GM03348 (cell line): ENCODE measurements at places on chromosomes 11 and 22.

GRCh38 chr11:394034-394857 lies at the start of gene PKP3:
Gene PKP3 (plus strand): TSS chr11:394209. CDS start chr11:394293, 84 bp downstream.
- peak; percentile 37 for DNase-seq

GRCh38 chr11:20037396-20038153 lies 122.7 kb downstream of the DBX1 start:
- no peak for DNase-seq

DNA sequence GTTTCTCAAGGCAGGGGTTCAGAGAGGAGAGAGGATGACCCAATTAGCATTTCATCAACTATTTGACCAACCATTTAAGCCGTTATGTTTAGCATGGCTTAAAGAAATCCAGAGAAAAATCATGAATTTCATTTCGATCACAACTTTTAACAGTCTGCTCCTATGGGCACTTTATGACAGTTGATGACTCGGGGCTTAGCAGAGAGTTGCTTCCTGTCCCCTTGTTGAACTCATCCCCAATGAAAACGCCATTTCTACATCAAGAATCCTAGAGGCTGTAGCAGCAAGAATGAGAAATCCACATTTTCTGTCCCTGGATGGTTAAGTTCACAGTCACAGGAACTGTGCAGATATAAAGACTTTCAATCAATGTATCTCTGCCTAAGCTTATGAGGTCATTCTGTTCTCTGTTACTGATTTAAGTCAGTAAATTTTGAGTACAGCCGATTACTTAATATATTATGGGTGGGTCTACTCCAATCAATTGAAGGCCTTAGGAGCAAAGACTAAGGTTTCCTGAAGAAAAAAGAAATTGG lies 81.1 kb downstream of the BDNF start:
- DNase-seq, result no peak

- no peak for DNase-seq
Observed at GRCh38 chr22:35457729-35458546, 58.0 kb downstream of the MCM5 start.

- DNase-seq, result peak; percentile 5
Observed at GRCh38 chr11:104146421-104146820, 17.5 kb downstream of the PDGFD start.

DNA sequence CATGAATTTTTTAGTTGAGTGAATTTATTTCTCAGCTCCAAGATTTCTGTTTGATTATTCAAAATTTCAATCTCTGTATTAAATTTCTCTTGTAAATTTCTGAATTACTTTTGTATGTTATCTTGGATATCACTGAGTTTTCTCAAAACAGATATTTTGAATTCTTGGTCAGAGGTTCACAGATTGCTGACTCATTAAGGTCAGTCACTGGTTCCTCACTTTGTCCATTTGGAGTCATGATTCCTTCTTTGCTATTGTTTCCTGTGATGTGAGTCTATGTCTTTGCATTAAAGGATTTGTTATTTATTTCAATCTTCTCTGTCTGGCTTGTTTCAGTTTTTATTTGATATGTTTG lies 10.2 kb upstream of the IL17RA start:
- peak; percentile 26 for DNase-seq

GRCh38 chr11:47606731-47607130 lies 12.5 kb upstream of the C1QTNF4 start:
- DNase-seq, result no peak

GRCh38 chr11:59144096-59144495 lies 1.4 kb downstream of the FAM111A start:
- DNase-seq, result no peak

- DNase-seq, result no peak
Observed at GRCh38 chr22:43310311-43310710, 32.9 kb downstream of the SCUBE1 start.

GRCh38 chr11:44740967-44741366 lies 14.2 kb downstream of the TSPAN18 start:
- DNase-seq, result no peak

DNA sequence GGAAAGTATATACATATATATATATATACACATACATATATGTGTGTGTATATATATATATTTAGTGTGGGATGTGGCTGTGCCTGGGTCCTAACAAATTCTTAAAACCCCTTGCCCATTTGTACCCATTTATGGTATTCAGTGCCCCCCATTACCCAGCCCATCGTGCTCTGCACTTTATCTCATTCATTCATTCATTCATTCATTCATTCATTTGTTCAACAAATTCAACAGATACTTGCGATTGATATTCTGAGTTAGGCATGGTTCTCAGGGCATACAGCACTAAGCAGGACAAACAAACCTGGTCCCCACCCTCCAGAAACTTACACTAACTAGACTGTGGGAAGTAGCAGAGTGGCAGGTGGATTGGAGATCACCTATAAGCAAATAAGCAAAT lies 56.6 kb upstream of the LMO2 start:
- DNase-seq, result no peak

DNA sequence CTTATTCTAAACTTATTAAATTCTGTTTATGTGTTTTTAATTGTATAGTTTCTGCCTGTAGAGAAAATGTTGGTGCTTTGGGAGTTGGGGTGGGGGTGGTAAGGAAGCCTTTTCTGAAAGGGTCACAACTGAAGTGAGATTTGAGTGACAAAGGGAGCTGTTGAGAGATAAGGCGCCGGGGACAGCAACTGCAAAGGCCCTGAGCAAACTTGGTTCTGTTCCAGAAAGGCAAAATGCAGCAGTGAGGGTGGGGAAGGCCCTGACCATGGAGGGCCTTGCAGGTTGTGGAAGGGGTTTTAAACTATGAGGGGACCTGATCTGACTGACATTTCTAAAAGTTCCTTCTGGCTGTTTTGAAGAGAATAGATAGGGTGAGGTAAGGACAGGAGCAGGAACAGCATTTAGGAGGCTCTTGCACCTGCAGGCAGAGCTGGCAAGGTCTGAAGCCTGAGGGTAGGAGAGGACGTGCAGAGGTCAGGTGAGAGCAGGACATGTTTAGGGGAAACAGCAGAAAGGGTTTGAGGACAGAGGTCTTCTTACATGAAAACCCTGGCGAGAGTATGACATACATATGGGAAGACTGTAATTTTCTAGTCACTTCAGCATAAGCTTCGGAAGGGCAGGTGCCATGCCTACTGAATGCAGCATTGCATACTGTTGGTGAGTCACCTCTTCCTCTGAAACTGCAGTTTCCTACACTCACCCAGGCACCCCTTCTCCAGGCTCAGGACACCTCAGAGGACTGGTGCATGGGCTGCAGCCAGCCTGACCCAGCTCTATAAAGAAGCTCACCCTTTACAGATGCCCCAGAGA lies 190.7 kb downstream of the SNX19 start:
- DNase-seq, result peak; percentile 27

DNA sequence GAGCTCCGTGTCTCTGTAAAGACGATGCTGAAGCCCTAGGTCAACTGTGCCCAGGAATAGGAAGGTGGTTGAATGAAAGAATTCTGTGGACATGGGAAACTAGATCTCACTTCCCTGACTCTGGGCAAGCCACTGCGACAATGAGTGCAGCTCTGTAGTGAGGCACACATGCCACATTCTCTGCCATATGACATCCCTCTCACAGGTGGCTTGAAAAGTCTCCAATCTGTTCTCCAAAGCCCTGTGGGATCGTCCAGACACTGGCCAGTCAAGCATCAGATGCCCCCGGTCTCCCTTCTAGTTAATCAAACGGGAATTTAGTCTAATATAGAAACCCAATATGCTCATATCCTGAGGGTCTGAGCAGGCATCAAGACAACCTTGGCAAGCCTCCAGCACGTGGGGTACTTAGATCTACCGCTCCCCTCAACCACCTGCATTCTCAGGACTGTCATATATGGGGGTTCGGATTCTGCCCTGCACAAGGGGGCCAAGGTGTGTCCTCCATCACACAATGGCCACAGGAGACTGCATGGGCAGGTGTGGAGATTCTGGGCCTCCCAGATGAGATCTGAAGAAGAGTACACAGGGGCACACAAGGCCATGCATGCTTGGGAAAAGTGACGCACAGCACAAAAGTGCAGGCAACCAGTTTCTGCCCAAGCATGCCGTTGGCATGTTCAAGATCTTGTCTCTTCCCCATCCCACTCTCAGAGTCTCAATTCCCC lies 11.9 kb downstream of the DKK3 start:
- DNase-seq, result no peak

DNA sequence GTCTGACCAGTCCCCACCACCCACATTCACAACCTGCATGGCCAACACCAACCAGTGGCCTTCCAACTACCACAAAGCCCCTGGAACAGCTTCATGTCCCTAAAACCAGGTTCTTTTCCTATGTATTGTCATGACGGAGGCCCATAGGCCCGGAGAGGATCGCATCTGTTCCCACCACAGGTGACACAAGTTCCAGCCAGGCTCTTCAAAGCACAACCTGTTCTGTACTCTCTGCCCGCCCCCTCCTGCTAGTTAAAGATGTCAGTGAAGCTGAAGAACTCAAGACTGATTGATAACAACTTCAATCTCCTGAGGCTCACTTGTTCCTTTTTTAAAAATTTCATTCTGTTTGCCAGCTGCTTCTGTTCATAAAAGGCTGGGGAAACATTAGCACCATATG lies 121.1 kb upstream of the GUCY1A2 start:
- no peak for DNase-seq

DNA sequence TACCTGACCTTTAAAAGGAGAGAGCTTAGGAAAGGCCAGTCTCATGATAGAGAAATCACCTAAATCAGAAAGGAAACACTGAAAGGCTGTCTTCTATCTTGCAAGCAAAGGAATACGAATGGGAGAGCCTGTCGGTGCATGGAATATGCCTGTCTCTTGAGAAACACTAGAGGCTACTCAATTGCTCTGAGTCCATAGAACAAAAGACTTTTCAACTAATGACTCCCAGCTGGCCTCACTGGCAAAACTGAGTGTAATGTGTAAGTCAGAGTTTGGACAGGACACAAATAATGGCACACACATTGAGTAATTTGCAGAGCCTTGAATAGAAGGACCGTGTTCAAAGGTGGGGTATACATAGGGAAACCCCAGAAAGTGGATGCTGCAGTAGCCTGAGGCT lies 171.0 kb upstream of the ARHGAP20 start:
- DNase-seq, result peak; percentile 43

DNA sequence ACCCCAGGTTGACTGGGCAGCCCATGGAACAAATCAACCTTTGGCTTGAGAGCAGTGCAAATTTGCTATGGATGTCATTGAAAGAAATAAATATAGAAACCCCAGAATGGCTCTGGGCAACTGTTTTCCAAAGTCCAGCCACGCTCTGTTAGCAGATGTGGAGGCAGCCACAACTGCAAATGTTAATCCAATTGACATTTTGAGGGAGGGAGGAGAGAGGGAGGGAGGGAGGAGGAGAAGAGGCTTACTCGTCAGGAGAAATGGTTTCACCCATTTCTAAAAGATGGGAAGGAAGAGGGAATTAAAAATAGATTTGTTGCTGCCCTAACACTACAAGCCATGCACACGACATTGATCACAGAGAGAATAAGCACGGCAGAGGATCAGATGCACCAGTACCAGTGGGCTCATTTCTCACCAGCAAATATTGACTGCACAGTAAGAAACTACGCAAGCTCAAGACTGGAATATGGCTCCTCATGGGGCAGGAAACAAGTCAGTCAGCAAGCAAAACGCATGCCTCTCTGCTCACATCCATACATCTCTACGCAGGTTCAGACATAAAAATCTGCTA lies 229.1 kb downstream of the LARGE1 start:
- DNase-seq, result no peak

DNA sequence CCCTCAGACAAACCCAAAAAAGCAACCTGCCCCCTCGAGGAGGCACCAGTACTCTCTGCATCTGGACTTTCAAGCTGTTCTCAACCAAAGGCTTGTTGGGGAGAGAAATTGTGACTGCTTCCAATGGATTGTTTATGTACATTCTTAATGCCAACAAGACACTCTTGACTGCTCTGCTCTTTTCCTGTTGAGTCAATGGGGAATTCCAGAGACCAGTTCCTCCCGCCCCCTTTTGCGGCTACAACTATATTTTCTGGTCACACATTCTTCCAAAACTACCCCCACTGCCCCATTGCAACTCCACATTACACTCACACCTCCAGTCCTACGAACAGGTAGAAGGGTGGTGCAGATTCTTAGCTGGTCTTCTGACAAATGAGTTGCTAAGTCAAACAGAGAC lies 187.0 kb downstream of the DSCAML1 start:
- DNase-seq, result no peak

DNA sequence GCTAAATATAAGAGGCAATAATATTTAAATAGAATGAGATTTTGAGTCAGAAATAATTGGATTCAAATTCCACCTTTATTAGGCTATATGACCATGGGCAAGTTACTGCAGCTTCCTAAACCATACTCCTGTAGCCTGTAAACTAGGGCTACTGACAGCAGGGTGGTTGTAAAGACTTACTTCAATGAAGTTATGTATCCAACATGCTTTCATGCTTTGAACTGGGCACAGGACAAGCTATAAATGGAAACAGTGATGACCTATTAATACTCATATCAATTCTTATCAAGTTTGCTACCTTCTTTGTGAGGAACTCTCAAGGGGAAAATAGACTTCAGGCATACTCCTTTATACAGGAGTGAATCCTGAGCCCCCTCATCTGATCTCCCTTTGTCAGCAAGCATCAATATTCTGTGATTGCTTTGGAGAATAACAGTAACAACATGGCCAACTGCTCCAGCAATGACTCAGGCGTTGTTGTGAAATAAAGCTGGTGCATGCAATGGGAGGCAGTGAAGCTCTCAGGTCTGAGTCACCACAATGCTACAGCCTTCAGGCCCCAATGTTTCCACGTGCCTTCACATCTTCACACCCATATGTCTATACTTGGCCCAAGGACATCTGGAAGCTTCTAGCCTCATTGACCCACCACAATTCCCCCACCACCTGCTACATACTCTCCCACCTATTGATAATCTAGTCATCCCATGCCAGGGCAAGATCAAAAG lies 102.5 kb downstream of the KCNA4 start:
- DNase-seq, result no peak

DNA sequence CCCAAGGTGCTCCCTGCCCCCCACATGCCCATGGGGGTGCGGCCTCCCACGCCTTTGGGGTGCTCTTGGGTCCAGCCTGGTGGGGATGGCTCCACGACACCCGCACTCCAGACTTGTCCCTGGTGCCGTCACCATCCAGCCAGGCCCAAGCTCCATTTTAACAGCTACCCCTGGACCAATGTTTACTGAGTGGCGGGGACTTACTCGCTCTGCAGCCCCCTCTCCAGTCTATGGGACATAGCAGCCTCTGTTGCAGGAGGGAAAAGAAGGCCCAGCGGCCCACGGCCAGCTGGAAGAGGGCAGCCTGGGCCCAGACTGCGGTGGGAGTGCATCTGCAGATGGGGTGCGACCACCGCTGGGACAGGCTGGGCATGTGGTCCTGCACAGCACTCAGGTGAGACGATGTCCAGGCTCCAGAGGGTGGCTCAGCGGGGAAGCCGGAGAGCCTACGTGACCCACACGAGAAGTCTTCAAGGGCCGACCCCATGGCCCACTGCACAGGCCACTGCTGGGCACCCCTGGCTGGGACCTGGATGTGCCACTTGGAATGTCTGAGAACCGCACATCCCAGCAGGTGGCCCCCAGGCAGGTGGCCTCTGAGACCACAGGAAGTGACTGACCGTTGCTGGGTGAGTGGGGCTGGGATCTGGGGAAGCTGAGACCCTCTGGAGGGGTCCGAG lies 18.1 kb downstream of the IL17REL start:
- no peak for DNase-seq

- DNase-seq, result no peak
Observed at GRCh38 chr22:48729499-48730171, 1098.0 kb downstream of the BRD1 start.

GRCh38 chr11:71454470-71455113 lies 1.6 kb downstream of the NADSYN1 start:
- no peak for DNase-seq
